ENCODE measurements at places on chromosomes 2 and 18. TPM values are rescaled to one million over a fixed set of nuclear protein-coding genes. Genes with fewer than 3 reads are reported as not detected.

Gene KANSL3
- total RNA-seq = 17.0 TPM

Gene CYS1
- total RNA-seq = 2.1 TPM

Gene GALNT14
- total RNA-seq = not detected

Gene DAPL1
- not detected for total RNA-seq

Gene PDE1A
- 85.3 TPM for total RNA-seq

Gene GALR1
- not detected for total RNA-seq

Gene CRYGC
- not detected for total RNA-seq

Gene GKN1
- total RNA-seq = not detected

Gene SGPP2
- not detected for total RNA-seq

Gene FAP
- 21.8 TPM for total RNA-seq

Gene TBR1
- not detected for total RNA-seq

Gene FAM210A
- 8.2 TPM for total RNA-seq

Gene ITGA6
- 6.8 TPM for total RNA-seq

Gene SMYD5
- total RNA-seq = 13.5 TPM

Gene SPP2
- total RNA-seq = not detected

Gene SERPINB13
- not detected for total RNA-seq

Gene PRPF40A
- 63.0 TPM for total RNA-seq

Gene OTOF
- 0.54 TPM for total RNA-seq

Gene EVX2
- not detected for total RNA-seq

Gene CNGA3
- not detected for total RNA-seq

Gene ARHGEF33
- 0.12 TPM for total RNA-seq

All from cardiac ventricle fibroblast (primary cell).